ENCODE measurements at places on chromosomes 7 and 10.

DNA sequence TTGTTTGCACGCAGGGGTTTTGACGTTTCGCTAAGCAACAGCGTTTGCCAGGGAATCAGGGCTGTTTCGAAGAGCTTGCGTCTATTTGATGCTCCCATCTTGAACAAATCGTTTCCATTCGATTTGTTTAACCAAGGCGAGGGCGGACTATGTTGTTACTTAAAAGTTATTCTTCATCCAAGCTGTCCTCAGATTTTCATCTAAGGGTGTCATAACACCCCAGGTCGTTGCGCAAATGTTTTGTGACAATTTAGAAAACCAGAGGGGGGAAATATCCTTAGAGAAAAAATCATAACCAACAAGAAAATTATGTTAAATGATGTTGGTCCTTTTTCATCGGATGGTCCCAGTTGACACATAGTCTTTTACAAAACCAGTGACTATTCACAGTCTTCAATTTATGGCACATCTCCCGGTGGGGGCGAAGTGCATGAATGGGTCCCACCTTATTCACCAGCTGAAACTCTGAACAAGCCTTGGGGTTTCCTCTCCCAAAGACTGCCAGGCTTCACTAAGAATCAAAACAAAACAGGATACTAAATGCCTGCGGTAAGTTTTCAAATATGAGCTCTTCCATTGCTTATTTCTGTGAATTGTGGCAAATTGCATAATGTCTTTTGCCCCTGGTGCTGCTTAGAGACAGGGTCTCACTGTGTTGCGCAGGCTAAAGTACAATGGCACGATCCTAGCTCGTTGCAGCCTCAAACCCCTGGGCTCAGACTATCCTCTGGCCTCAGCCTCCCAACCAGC lies 109.9 kb downstream of the REEP3 start:
- no peak for DNase-seq

GRCh38 chr10:7481368-7481765 lies 70.5 kb upstream of the SFMBT2 start:
- DNase-seq = no peak

DNA sequence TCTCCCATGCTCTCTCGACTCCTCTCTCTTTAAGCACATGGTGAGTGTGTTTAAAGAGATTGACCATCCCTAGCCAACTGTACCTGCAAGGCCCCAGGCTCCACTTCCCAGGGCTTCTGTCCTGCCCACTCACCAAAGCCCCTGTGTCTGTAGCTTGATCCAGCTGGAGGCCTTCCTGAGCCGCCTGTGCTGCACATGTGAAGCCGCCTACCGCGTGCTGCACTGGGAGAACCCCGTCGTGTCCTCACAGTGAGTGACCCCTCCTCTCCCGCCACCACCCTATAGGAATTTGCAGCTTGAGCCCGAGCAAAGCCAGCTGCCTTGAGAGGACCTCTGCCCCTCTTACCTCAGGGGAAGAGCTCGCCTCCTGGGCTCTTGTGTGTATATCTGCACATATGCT lies 11.2 kb downstream of the ZFYVE27 start:
- no peak for DNase-seq

DNA sequence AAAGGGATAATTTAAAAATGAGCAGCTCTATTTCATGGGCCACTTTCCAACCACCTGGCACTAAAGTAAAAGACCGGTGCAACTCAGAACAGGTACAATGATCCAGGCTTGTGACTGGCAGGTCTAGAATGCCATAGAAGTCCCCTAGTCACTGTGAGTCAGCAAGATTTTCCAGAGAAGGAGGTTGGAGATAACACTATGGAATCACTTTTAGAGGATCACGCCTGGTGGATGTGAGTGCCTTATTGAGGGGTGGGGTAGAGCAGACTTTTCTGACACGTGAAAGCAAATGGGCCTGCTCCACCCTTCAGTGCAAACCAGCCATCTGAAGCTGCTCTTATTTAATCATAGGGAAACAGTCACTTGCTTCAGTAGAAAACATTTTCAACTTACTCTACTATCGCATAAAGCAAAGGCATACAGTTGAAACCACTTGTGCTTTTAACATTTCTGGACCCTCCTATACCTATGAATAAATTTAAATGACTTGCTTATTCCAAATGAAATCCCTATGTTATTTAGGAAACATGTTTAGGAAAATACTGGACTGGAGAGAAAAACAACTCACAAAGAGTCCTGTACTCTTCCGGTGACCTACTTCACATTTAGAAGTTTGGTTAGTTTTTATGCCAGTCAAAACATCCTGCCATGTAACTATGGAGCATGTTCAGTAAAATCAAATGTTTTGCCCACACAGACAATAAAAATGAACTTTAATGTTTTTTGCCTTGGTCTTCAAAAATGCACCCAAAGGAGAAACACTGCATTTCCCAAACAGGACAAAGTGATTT lies 21.5 kb upstream of the AKR1C1 start:
- DNase-seq = no peak

DNA sequence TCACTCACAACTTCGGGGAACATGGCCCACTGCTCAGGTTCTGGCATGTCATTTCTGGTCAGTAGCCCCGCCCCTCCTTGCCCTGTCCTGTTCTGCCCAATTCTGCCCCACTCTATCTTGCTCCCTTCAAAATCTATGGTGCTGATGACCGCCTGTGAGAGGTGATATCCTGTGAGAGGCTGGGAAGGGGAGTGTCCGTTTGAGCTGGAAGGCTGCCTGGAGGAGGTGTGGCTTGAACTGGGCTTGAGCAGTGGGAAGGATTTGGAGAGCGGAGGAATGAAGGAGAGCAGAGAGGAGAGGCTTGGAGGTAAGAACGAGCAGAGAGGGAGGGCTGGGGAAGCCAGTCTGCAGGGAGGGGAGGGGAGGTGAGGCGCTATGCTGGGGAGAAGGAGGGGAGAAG lies 145.3 kb downstream of the RPS24 start:
- no peak for DNase-seq

DNA sequence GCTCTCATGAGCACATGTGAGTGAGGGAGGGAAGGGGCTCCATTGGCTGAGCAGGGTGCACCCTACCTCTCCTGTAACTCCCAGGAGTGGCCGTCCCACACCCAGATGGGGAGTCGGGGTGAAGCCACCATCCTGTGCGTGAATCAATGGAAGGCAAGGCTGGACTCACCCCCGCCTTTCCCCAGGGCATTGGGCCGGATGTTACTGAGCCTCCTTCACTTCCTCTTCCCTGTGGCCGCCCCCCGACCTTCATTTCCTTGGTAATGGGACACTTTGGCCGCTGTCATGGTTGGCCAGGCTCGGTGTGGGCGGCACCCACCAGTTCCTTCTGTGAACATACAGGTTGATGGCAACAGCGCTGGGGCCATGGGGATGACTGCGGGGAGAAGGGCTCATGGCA lies 209.0 kb downstream of the MGMT start:
- DNase-seq = no peak
